ENCODE measurements at places on chromosomes 3 and 15.

- no peak for DNase-seq
Measured at GRCh38 chr3:112124907-112125607, 8.0 kb downstream of the GCSAM start.

- DNase-seq = peak; percentile 1
Measured at GRCh38 chr3:195165265-195165609, 105.7 kb downstream of the XXYLT1 start.

DNA sequence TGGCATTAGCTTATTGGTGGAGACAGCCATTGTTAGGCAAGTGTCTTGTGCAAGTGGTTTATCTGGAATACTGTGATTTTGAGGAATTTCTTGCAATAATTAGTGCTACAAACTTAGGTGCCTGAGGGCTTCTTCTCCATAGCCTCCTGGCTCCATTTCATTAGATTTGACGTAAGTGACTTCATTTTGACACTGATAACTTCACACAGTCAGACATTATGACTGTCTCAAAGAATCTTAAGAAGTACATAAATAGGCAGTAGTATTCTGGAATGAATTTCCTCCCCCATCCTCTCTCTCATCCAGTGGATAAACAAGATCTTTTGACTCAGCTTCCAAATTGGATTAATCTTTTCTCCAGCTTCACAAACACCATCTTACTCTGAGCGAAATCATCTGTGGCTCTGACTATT, 19.0 kb downstream of the ARL14 start:
- DNase-seq = no peak

DNA sequence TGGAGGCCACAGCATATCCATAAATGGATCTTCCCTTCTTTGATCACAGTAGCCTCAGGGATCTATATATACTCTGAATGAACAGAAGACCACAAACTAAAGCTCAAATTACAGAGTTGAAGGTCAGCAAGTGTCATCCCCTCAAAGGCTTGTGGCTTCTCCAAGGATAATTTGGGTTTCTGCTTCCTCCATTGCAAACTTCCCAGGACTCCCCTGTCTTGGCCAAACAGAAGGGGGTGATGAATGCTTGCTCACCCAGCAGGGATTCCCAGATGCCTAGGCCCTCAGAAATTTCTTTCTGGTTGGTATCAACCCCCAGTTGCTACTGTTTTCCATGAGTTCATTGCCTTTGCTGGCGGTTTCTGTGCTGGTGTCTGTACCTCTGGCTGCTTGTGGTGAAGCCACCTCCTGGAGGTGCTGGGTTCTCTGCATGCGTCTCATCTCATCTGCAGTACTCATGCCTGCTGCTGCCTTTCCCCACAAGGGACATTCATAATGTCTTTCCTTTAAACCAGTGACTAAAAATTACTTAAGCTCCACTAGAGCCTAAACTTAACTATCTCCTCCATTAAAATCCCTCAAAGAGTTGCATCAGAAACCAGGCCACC, 17.7 kb downstream of the ENTPD3 start:
- DNase-seq = no peak

GRCh38 chr3:60577601-60578000, 673.7 kb downstream of the FHIT start:
- no peak for DNase-seq

Measured in left hindlimb (tissue), 1 donor.